ENCODE measurements at places on chromosomes 7 and 10.

DNA sequence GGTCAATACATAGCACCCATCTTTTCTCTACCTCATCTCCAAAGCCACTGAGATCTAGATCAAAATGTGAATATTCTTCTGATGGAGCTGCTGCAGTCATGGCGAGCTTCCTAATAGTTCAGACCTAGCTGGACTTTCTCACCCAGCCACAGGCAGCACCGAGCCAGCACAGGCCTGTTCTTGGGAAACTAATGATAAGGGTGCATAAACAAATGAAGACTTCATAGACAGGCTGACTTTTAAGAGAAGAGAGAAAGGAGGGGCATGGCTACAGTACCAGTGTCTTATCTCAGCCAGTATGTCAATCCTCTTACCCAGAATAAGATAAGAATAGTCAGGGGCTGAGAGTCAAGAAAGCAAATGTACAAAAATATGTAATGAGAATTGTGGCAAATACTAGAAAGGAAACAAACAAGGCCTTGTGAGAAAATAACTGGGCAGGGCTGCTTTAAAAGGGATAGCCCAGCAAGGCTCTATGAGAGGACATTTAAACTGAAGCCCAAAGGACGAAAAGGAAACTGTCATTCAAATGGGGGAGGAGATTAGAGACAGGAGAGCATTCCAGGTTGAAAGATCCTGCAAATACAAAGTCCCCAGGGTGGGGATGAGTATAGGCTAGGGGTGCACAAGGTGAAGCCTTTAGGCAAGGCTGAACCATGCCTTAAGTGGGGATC, 21.8 kb upstream of the CDK14 start:
- no peak for DNase-seq

GRCh38 chr7:135074096-135074495, 73.8 kb upstream of the TMEM140 start:
- DNase-seq = no peak

DNA sequence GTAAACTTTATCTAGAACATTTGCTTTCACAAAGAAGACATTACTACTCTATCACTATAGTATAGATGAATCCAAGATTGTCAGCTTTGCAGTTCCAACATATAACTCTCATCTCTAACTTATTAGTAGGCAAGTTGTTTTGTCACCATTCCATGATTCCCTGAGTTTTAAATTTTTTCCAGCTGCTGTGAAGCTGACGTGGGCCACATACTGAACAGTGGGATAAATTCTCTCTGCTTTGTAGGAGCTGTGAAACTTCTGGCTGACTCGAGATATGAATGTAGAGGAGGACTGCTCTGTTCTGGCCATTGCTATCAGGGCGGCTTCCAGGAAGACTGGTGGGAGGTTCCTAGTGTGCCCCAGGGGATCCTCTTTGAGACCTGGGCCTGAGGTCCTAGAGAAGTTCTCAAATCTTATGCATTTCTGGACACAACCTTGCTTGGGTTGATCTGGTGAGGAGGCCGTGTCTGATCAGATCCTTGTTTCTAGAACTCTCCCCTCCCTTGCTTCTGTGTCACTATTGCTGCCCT, 58.0 kb downstream of the LSMEM1 start:
- no peak for DNase-seq

DNA sequence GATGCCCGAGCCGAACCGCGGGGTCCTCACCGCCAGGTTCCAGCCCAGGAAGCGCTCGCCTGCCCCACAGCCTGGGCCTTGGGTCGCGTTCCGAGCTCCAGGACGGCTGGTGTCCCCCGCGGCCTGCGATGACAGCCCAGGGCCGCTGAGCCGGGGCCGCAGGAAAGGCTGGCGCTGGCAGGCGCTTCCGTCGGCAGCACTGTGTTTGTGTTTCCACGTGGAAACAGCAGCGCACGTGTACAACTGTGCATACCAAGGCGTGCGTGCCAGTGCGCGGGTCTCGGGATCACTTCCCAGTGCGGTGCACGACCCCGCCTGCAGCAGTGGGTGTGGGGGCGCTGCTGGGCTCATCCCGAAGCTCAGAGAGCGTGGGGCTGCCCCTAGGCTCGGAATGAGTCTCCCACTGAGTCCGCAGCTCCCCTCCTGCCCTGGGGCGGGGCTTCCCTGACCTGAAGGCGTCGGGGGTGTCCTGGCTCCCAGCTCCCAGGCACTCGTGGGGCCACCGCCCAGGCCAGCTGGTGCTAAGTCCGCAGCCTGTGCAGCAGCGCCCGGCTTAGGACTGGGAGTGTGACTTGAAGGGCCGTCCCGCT, 17.2 kb downstream of the AP5Z1 start:
- no peak for DNase-seq

DNA sequence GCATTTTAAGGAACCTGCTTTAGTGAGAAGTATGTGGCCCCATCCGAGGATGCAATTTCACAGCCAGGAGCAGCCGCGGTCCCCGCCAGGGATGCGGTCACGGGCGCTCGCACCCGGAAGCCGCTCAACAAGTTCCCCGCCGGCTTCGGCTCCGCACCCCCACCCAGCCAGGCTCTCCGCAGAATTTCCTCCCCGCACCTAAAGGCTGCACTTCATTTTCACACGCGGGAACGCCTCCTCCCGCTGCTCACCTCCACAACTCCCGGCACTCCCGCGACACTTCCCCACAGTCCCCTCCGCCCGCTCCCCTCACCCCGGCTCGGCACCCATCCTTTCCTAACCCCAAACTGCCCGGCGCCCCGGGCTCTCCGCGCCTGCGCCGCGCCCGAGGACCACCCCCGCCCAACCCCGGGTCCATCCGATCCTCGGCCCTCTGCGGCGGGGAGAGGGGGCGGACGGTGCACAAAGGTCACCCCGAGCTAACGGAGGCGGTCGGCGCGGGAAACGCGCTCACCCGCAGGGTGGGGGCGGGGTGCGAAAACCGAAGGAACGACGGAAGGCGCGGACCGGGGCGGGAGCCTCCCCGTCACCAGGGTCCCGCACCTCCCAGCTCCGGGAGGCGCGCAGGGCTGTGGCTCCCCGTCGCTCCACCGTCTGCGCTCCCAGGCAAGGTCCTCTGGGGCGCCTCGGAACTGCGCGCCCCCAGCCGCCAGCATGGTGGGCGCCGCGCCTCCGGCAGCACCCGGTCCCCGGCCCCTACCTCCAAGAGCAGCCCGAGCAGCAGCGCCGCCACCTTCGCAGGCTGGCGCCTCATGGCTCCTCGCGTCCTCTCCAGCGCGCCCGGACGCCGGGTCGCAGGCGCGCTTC, 558 bp downstream of the VOPP1 start:
- peak; percentile 45 for DNase-seq

GRCh38 chr7:32061346-32061745, 8.9 kb downstream of the PDE1C start:
- no peak for DNase-seq

GRCh38 chr10:7302930-7303557, 107.8 kb downstream of the SFMBT2 start:
- no peak for DNase-seq

DNA sequence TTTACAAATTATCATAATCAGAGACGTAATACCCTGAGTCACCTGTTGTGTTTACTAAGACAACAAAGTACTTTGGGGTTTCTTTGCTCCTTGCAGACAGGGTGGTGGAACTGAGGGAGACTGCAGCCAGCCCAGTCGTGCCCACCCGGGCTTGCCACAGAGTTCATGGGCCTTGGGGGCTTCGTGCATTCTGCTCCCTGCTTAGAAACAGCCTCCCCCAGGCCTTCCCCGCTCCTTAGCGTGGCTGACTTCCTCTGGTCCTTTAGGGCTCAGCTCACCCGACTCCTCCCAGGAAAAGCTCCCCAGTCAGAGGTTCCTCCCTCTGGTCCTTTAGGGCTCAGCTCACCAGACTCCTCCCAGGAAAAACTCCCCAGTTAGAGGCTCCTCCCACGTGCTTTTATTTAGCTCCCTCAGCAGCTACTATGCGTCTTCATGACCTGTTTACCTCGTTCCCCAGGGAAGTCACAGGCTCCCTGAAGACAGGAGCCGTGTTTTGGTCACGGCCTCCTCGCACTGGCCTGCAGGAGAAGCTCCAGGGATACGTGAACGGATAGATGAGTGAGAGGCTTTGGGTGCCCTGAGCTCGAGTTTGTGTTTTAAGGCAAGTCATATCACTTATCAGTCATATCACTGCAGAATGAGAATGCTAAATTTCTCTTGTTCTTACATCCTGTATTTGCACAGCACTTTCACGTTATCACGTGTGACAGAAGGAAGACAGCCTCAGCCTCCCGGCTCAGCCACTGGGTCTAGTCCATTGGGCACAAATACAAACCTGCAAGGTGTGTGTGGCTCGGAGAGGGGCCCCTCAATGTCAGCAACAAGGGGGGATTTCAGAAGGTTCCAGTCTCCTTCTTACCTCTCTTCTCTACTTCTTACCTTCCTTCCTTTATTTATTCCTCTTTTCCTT, 52.7 kb upstream of the VIPR2 start:
- no peak for DNase-seq

GRCh38 chr10:133180965-133181639, 21.1 kb downstream of the KNDC1 start:
- DNase-seq = no peak
